ENCODE measurements at places on chromosomes 1 and 21.

DNA sequence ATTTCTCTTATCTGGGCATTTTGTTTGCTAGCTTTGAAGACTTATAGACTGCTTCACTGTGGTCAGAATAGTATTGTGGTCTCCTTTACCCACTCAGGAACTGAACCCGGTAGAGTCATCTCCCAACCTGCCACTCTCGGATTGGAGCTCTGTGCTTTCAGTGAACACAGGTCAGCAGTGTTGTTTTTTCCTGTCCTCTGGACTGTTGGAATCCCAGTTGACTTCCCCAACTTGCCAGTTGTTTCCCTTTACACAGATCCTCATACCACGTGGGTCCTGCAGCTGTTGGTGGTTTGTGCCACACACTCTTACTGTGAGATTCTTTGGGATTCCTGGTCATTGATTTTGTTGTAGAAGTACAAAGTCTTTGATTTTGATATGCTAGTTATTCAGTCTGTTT is 214.1 kb downstream of the DYRK1A start:
- no peak for DNase-seq

GRCh38 chr1:172658871-172659453 is at the start of gene FASLG:
Gene FASLG (plus strand): TSS chr1:172659103. CDS start chr1:172659202, 99 bp downstream.
- DNase-seq = no peak

DNA sequence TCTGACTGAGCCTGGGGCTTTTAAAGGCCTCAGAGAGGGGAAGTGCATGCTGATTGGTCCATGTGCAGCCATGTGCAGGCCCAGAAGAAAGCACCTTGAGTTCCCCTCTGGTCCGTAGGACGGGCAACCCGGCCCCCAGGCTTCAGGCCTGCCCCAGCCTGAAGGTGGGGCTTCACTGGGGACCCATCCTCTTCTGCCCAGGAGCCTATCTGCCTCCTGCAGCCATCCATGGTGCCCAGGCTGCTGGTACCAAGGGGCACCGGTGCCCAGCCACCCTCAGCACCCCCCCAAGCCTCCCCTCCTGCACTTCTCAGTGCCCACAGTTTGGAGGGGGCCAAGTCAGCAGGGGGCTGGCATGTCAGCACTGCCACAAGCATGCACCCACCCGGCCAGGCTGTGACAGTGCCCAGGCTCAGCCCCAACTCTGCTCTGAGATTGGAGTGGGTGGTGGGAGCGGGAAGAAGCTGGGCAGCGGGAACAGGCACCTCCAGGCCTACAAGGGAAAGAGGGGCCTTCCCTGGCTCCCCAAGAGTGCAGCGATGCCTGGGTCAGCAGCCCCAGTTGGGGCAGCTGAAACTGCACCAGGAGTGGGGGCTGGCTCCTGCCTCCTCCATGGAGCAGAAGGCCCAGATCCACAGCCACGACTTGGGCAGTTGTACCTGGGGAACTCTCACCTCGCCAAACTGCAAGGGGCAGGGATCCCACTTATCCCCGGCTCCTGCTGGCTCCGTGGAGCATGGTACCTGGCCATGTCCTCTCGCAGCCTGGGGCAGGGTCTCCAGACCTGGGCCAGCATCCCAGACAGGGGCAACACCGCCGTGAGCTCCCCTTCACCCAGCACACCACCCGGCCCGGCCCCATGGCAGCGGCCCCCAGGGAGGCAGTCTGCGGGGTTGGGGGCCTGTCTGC is 11.7 kb downstream of the COL6A2 start:
- no peak for DNase-seq

DNA sequence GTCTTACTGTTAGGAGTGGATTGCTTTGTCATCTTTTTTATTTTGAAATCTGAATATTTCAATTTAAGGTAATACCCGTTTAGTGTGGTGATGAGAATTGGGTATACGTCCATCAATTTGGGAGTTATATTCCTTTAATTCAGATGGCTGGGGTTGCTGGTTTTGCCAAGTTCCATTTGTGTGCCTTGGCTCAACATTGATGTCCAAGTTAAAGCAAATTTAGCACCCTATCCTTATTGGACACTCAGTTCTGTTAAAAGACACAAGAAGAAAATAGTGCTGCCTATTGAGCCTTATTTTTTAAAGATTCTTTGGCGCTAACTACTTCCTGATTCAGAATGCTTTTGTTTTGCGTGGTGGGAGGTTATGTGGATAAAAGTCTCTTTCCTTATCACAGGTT is 40.6 kb downstream of the CAMTA1 start:
- no peak for DNase-seq

- DNase-seq = no peak
Measured at GRCh38 chr1:33261344-33261743, 5.1 kb downstream of the ZNF362 start.

DNA sequence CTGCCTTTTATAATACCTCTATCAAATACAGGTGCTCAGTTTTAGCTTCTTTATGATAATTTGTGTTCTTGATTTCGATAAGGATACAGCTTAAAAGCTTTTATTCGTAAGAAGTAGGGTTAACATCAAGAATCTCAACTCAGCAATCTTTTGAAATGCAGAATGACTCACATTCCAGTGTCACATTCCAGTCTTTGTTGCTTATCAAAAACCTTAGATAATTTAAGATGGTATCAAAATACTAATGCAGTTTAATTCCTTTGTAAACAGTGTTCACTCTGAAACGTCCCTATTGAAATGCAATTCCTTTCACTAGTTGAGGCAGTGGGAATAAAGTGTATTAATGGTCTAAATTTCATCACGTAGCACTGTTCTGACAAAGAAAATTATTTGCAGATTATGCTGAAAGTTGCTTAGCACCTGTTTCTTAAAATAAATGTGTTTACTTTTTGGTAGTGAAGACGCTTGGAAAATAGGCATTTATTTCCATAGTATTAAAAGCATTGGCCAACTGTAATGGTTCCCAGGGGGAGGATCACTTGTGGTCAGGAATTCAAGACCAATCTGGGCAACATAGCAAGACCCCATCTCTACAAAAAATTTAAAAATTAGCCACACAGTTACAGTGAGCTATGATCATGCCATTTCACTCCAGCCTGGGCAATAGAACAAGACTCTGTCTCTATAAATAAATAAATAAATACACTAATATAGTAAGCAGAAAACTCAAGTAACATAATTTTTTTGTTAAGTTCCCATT is 10.1 kb upstream of the CNN3 start:
- no peak for DNase-seq

DNA sequence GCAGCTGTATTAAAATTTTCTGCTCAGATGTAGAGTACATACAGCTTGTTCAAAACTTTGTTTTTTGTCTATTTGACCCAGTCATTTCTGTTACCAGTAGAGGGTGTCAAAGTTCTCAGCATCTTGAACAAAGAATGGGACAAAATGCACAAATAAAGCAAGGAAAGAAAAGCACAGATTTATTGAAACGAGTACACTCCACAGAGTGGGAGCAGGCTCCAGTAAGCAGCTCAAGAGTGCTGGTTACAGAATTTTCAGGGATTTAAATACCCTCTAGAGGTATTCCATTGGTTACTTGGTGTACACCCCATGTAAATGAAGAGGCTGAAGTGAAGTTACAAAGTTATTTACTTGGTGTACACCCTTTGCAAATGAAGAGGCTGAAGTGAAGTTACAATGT is 8.9 kb upstream of the PRMT6 start:
- no peak for DNase-seq

GRCh38 chr1:37931102-37931360 is 15.8 kb downstream of the INPP5B start:
- no peak for DNase-seq

- DNase-seq = no peak
Measured at GRCh38 chr1:10415211-10415930, 14.9 kb upstream of the CENPS start.

- no peak for DNase-seq
Measured at GRCh38 chr1:228198977-228199590, 8.8 kb upstream of the OBSCN start.

DNA sequence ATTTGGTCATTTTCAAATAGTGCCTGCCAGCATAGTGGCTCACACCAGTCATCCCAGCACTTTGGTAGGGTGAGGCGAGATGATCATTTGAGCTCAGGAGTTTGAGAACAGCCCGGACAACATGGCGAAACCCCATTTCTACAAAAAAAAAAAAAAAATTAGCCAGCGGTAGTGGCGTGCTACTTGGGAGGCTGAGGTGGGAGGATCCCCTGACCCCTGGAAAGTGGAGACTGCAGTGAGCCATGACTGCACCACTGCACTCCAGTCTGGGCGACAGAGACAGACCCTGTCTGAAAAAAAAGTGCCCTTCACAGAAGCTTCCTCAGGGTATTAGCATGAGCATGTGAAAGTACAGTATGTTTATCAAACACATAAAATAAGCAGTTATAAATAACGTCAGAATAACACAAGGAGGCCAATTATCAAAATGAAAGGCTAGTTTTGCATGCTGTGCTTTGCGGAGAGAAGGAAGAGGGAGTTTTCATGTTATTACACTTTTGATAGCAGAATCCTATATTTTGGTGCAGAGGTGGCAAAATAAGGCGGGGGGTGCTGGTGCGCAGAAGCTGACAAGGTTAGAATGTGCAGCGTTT is 781 bp upstream of the METTL13 start:
- no peak for DNase-seq

DNA sequence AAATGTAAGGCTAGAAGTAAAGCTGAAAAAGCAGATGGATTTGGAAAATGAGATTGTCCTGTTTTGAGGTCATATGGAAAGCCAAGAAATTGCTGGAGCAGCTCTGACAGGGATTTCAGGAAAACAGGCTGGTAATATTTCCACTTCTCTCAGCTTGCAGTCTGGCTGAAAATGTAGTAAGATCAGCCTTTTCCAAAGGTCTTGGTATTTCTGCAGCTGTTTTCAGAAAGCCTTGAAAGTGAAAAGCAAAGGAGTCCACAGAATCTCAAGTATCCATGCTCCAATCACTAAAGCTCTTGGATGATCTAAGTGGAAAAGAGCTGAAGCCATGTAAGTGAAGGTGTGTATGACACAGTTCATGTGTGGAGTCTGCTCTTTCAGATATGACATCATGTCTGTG is 41.6 kb upstream of the APOBEC4 start:
- no peak for DNase-seq

DNA sequence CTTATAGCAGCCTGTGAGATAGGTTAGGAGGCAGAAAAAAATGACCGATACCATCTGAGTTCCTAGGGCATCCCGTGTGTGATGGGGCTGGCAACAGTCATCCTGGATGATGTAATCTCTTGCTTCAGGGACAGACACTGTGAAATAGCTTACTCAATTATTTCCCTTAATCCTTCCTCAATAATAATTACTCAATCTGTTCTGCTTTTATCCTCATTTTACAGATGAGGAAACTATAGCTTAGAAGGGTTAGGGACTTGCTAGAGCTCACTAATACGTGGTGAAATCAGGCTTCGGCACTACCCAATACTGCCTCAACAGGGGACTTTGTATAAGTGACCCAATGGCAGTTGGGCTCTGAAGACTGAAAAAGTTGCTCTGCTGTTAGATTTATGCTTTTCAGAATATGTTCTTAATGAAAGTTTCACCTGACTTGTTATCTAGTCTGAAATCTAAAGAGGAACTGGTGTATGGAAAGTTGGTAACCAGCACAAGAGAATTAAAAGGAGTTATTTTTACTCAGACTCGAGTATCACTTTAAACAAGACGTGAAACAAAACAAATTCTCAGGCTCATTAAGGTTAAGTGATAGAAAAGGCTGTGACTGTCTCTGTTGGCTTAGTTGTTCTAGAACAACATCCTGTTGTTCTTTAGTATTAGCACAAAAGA is 14.4 kb downstream of the CD55 start:
- DNase-seq = no peak

- DNase-seq = no peak
Measured at GRCh38 chr1:42845866-42846256, 552 bp upstream of the ZNF691 start.

DNA sequence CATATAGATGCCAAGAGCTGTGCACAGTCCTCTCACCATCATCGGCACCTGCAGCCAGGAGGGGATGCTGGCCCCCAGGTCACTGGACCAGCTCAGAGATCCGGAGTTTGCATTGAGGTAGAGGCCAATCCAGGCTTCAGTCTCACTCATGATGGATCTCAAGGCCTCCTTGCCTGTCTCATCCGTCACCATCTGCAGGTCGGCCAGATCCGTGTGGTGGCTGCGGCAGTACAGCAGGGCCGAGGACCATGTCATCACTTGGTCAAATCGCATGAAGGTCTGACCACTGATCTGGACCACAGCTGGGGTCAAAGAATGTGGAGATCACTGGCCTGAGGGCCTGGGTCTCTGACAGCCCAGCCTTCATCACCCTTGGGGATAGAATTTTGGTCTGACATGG is 6.6 kb downstream of the CLEC20A start:
- no peak for DNase-seq

DNA sequence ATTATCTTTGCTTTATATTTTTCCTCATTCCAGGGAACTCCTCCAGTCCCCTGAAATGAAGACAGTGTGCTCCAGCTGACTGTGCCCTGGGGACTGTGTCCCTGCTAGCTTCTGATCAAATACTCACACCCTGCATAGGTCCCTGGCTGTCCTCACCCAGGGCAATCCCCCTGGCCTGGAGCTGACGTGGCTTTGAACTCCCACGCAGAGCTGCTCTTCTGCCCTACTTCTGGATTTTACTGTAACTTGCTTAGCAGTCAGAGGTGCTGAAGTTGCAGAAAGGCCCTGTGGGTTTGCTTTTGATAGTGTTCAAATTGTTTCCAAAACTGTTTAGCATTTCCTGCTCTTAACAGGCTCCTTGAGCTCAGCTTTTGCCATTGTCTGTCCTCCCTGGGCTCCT is 186.5 kb downstream of the FASLG start:
- DNase-seq = no peak

DNA sequence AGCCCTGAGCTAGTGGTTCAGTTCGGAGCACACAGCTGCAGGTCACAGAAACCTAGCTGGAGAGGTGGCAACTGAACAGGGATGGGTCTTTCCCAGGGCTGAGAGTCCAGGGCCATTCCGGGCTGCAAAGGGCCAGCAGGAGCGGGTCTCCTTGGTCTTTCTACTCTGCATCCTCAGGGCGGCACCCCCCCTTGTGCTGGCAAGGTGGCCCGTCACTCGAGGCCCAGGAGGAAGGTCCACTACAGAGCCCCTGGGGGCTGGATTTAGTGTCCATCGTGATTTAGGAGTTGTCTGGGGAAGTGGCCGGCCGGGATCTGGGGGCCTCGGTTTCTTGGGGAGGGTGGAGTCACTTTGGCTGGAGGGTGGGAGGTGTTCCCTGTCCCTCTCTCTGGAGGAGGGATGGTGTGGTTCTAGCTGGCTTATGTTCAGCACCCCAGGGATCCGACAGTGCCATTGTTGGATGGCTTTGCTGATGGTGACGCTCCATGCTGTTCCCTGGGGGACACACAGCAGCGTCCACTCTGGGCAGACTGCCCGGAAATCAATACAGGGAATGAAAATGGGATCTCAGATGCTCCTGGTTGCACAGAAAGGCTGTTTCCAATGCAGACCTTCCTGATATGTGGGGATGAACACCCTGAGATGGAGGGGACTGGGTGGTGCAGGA is 64.4 kb downstream of the UMODL1 start:
- no peak for DNase-seq

- no peak for DNase-seq
Measured at GRCh38 chr1:195618287-195618686, 990.0 kb downstream of the KCNT2 start.

GRCh38 chr1:234656070-234656895 is 46.3 kb upstream of the IRF2BP2 start:
- DNase-seq = no peak

GRCh38 chr1:3359351-3359750 is 95.1 kb upstream of the ARHGEF16 start:
- DNase-seq = no peak

- no peak for DNase-seq
Measured at GRCh38 chr1:20829531-20829930, 42.4 kb upstream of the HP1BP3 start.
